ENCODE measurements at places on chromosomes 4 and X. TPM values are rescaled to one million over a fixed set of nuclear protein-coding genes. Genes with fewer than 3 reads are reported as not detected.

GRCh38 chr4:140121646-140122045 is 32.3 kb downstream of the MAML3 start:
- DNase-seq, result no peak

GRCh38 chrX:153966283-153966688 is 5.3 kb downstream of the HCFC1 start:
- DNase-seq, result no peak

MUC7 gene
- not detected for total RNA-seq

GNRHR gene
- total RNA-seq, result not detected

PABPC5 gene
- 2.2 TPM for total RNA-seq

HSD17B13 gene
- 0.05 TPM for total RNA-seq

All from renal cortical epithelial cell (primary cell).